Right hindlimb (tissue), 1 donor: ENCODE measurements at places on chromosomes 2 and 18.

DNA sequence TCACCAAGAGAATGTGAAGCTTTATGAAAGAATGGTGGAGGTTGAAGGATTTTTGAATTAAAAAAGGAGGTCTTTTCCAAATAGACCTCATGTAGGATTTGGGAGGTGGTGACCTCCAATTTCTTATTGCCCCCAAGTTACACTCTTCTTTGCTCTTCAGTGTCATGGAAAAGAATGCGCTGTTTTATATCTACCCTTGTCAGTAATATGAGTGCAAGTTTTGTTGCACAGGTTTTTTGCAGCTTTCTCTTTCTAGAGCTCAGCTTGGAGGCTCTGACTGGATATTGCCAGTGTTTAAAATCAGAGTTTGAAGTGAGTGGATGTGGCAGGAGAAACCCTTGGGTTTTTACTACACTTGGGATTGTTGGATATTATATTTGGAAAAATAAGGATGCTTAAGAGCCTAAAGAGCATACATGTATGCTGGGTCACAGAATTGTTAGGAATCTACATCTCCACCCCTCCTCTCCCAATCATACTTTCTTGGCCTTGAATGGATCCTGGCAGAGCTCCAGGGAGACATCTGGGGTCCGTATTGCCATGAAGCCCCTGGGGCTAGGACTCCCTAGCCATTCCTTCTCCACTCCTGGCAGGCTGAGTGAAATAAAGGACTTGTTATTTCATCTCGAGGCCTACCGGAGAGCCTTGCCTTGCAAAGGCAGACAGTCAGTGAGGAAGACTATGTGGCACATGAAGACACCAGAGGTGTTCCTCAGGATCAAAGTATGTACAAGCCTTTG lies 43.8 kb downstream of the APOB start:
- peak; percentile 47 for DNase-seq

DNA sequence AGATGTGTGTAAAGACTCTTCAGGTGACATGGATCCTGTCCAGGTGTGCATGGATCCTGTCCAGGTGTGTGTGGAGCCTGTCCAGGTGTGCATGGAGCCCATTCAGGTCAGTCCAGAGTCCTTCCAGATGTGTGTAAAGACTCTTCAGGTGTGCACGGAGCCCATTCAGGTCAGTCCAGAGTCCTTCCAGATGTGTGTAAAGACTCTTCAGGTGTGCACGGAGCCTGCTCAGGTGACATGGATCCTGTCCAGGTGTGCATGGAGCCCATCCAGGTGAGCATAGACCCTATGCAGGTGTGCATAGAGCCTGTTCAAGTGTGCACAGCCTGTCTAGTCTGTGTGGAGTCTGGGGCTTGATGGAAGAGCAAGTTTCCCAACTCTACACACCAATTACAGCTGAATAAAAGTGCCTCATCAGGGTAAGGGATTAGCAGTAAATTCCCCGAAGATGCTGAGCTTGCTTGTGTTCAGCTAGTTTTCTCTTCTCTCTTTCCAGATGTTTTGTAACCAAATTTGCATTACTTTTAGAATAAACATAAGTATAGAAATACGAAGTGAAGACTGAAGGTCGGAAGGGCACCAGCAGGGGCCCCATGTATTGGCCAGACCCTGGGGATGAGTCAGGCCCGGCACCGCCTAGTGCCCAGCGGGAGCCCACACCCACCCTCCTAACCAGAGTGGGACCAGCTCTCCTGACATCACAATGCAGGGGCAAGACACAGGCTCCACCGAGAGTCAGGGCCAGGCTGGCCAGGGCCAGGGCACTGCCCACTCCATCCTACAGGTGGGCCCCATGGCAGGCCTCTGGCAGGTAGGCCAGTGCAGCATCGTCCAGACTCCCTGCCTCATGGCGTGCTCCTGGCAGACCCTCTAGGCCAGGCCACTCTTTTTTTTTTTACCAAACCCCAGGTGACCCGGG lies 38.6 kb upstream of the GPC1 start:
- no peak for DNase-seq

DNA sequence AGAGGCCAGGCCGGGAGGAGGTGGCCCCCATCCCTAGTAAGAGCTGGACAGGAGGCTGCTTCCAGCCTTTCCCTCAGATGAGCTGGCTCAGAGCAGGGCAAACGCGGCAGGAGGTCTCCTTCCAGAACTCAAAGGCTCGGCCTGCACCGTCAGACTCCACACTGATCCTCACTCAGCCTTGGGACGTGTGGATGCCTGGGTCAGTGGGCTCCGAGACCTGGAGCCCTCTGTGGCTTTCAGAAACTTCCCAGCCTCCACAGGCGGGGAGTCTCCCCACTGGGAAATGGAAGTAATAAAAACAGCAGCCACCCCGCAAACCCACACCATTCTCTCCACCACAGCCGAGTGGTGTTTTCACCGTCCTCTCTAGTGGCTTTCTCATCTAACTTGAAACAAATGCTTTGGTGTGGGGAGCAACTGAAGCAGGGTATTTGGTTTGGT lies 54.3 kb downstream of the INPP5D start:
- DNase-seq = no peak

GRCh38 chr2:150063432-150063889 lies 424.0 kb downstream of the RND3 start:
- no peak for DNase-seq

DNA sequence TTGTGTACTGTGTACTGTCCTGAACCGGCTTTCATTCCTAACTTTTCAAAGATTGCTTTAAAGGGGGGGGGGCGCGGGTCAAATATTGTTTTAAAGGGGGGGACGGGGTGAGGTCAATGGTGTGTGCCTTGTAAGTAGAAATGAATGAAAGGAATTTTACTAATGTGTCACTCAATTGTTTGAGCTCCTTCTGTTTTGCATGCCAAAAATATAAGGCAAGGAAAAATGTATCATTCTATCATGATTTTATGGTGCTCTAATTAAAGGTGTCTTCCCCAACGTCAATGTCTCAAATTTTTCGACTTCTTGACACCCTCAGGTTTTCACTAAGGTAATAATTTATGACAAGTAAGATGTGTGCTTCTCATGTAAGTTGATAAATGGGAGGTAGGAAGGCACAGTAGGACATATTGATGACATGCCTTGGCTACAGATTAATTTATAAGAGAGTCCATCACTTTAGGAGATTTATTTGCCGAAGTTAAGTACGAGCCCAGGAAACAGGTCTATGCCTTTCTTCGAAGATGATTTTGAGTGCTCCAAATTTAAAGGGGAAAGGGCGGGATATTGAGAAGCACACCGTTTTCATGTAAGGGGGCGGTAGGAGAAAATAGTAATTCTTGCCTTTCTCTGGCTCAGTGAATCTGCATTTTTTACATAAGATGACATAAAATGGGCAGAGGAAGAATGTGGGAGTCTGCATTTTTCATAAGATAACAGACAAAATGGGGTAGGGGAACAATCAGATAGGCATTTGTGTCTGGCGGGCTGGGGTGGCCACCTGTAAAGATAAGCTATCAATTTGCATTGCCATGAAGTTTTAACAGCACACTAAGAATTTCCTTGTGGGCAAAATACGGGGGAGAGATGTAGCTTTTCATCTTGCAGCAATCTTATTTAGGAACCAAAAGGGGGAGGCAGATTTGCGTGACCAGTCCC lies 1.2 kb upstream of the TRAPPC8 start:
- no peak for DNase-seq
